Type B pancreatic cell (in vitro differentiated cells): ENCODE measurements at places on chromosomes 1 and 21. TPM values are rescaled to one million over a fixed set of nuclear protein-coding genes. Genes with fewer than 3 reads are reported as not detected.

- DNase-seq = no peak
- no peak within 1 kb of the TSS for H3K27ac ChIP-seq
- no peaks in the 10 kb centered on the region for H3K27me3 ChIP-seq
Measured at GRCh38 chr1:241999026-241999425, at the start of gene MAP1LC3C. Gene MAP1LC3C (minus strand): TSS chr1:241999098. CDS start chr1:241999008, 90 bp downstream.

The SLC19A1 gene
- total RNA-seq = 10.6 and 28.2 TPM in 2 replicates

GRCh38 chr21:15212206-15212605 lies 147.4 kb upstream of the NRIP1 start:
- no peaks in the 10 kb centered on the region for H3K27me3 ChIP-seq
- no peak overlapping the region for H3K27ac ChIP-seq
- no peak overlapping the region for H3K4me3 ChIP-seq
- no peak for DNase-seq
- H3K4me1 ChIP-seq = peaks cover 21% of the 10 kb centered on the region

DNA sequence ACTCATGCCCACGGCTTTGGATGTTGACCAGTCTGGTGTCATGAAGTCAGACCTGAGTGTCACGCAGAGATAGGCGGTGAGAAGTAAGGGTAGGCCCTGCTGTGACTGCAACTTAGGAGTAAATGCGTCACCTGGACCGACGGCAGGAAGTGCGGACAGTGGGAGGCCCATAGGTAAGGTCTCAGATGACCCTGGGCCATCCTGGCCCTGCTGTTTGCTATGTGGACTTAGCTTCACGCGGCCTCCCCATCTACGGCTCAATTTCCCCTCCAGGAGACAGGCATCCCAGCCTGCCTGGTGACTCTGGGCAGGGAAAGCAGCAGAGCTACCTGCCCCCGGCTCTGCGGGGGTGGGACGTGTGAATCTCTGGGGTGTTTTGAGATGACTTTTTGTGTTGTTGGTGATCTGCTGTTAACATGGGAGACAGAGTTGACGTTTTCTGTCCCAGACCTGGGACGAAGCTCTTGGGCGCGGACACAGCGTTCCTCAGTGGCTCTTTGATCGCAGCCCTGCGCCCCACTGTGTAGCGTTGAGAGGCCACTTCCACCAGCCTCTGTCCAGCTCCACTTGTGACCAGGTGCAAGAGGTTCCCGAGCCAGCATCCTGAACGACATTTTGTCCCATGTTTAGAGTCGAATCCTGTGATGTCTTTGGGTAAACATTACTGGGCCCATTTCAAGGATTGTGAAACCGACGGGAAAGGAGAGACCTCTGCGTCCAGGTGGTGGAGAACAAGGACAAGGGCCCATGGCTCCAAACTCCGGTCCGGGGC lies 39.9 kb downstream of the CRYAA start:
- no peaks in the 10 kb centered on the region for H3K36me3 ChIP-seq
- H3K27ac ChIP-seq = no peak overlapping the region
- no peak overlapping the region for H3K4me3 ChIP-seq
- H3K4me1 ChIP-seq = no peaks in the 10 kb centered on the region
- H3K27me3 ChIP-seq = no peaks in the 10 kb centered on the region

The ZBTB8B gene
- total RNA-seq = 0.74 and 1.9 TPM in 2 replicates

DNA sequence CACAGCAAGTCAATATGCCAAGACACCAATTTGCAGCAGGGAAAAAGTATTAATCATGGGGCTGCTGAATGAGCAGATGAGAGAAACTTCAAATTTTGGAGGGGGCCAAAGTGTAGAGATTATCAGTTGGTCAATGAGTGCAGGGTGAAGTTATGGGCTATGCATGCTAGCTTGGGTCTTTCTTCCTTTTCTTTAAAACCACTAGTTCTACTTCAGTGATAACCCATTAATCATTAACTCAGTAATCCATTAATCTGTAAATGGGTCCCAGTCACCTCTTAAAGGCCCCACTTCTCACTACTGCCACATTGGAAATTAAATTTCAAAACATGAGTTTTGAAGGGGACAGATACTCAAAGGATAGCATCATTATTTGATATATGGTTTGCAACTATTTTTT lies 688.6 kb upstream of the ADGRL4 start:
- peaks cover 13% of the 10 kb centered on the region for H3K4me1 ChIP-seq
- no peak overlapping the region for H3K4me3 ChIP-seq
- no peaks in the 10 kb centered on the region for H3K27me3 ChIP-seq
- no peak overlapping the region for H3K27ac ChIP-seq

The DNAJC28 gene
- 2.3 and 3.0 TPM in 2 replicates for total RNA-seq

- H3K4me1 ChIP-seq = peaks cover 17% of the 10 kb centered on the region
- H3K4me3 ChIP-seq = no peak overlapping the region
- no peaks in the 10 kb centered on the region for H3K36me3 ChIP-seq
- H3K27ac ChIP-seq = no peak overlapping the region
Measured at GRCh38 chr1:119878171-119878570, 18.1 kb downstream of the ADAM30 start.

- H3K27ac ChIP-seq = no peak overlapping the region
- H3K36me3 ChIP-seq = no peaks in the 10 kb centered on the region
- H3K4me1 ChIP-seq = peaks cover 14% of the 10 kb centered on the region
- peaks cover 77% of the 10 kb centered on the region for H3K27me3 ChIP-seq
- H3K4me3 ChIP-seq = peak overlapping the region; percentile 78
Measured at GRCh38 chr1:6241887-6242740, 1.9 kb upstream of the HES3 start.

GRCh38 chr1:149906570-149907075 lies 7.3 kb downstream of the BOLA1 start:
- H3K27me3 ChIP-seq = no peaks in the 10 kb centered on the region
- peaks cover 6% of the 10 kb centered on the region for H3K36me3 ChIP-seq
- peaks cover 4% of the 10 kb centered on the region for H3K4me1 ChIP-seq

DNA sequence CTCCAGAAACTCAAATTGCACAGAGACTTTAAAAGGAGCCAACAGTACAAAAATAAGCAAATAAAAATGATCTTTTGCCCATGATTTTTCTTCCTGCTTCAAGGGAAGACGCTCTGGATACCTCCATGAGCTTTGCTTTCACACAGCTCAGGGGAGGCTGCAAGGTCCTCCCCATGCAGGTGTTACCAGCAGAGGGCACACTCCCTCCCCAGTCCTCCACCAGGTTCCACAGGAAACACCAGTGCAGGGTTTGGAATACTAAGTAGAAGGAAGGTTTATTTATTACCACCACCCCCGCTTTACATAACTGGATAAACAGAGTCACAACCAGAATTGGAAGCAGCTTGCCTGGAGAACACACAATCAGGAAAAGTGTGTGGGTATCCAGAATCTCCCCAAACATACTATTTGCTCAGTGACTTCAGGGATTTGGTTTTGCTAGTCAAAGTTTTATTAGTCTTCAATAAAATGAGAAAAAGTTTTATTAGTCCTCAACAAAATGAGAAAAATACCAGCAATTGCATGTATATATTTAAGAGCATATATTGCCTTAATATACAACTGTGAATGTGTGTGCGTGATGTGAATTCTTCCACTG lies 37.3 kb downstream of the HSD3B1 start:
- DNase-seq = no peak
- H3K4me3 ChIP-seq = no peak overlapping the region
- no peaks in the 10 kb centered on the region for H3K27me3 ChIP-seq
- H3K27ac ChIP-seq = no peak overlapping the region
- no peaks in the 10 kb centered on the region for H3K36me3 ChIP-seq
- no peaks in the 10 kb centered on the region for H3K4me1 ChIP-seq

DNA sequence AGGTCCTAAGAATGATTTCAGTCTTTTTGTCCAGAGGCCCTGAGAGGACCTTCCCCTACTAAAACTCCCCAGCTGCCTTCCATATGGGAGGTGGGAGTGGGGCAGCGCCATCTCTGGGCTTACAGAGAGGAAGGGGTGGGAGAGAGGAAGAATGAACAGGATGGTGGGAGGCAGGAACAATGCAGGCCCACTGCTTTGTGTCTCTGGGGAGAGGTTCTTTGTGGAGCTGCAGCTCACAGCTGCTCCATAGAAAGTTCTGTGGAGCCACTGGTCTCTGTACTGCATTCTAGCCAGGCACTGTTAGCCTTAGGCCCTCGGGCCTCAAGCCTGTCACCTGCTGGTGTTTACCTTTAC lies 43.6 kb upstream of the A3GALT2 start:
- peaks cover 79% of the 10 kb centered on the region for H3K4me1 ChIP-seq
- peak overlapping the region; percentile 72 for H3K4me3 ChIP-seq
- peaks cover 4% of the 10 kb centered on the region for H3K36me3 ChIP-seq
- no peaks in the 10 kb centered on the region for H3K27me3 ChIP-seq

The GLUL gene
- 476 and 545 TPM in 2 replicates for total RNA-seq

DNA sequence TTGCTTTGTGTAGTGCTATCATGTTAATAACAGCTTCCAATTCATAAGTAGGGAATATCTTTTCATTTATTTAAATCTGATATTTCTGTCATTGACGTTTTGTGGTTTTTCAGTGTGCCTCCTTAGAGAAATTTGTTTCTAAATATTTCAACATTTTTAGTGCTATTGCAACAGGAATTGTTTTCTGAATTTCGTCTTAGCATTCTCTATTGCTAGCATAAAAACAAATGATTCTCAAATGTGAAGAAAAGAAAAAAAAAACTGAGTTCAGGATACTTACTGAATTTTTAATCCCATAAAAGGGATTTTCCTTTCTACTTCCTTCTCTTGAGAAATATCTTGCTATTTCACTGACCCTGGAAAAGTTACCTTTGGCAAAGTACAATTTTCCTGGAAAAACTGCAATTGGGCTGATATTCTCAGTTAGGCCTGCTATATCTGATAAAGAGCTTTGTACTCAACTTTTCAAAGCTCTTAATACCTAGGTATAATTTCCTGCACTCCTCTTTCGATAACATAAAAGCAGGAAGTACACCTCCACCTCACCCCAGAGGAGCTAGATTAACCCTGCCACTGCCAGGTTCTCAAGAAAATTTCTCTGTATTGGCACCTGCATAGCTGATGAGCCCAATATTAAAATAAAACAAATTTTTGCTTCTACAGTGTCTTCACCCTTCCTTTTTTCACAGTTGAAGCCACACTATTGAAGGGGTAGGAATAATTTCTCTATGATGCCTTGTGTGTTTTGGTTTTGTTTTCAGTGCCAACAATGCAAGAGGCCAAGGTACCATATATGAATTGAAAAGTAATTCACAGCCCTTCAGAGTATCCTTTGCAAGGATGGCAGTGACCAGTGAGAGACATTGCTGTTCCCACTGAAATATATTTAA lies 35.6 kb downstream of the PTPN14 start:
- H3K36me3 ChIP-seq = no peaks in the 10 kb centered on the region
- H3K4me1 ChIP-seq = peaks cover 38% of the 10 kb centered on the region
- H3K4me3 ChIP-seq = peak overlapping the region; percentile 57
- DNase-seq = no peak
- H3K27ac ChIP-seq = peak overlapping the region; percentile 81

- no peak overlapping the region for H3K27ac ChIP-seq
- peaks cover 40% of the 10 kb centered on the region for H3K4me1 ChIP-seq
- H3K4me3 ChIP-seq = peak overlapping the region; percentile 2
- no peaks in the 10 kb centered on the region for H3K36me3 ChIP-seq
- DNase-seq = no peak
Measured at GRCh38 chr1:62725255-62725654, 37.1 kb upstream of the DOCK7 start.

DNA sequence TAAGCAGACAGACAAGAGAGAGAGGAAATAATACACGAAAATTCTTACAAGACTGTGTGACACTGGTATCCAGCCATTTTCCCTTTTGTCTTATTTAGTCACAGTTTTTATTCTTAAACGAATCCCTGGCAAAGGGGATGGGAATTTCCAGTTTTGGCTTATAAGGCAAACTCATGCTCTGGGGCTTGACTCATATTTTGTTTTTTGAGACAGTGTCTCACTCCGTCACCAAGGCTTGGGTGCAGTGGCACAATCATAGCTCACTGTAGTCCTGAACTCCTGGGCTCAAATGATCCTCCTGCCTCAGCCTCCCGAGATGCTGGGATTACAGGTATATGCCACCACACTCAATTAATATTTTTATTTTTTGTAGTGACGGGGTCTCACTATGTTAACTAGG lies 31.9 kb downstream of the PTGER3 start:
- DNase-seq = no peak
- no peaks in the 10 kb centered on the region for H3K4me1 ChIP-seq
- no peak overlapping the region for H3K27ac ChIP-seq
- H3K36me3 ChIP-seq = no peaks in the 10 kb centered on the region
- no peak overlapping the region for H3K4me3 ChIP-seq
- peaks cover 6% of the 10 kb centered on the region for H3K27me3 ChIP-seq

DNA sequence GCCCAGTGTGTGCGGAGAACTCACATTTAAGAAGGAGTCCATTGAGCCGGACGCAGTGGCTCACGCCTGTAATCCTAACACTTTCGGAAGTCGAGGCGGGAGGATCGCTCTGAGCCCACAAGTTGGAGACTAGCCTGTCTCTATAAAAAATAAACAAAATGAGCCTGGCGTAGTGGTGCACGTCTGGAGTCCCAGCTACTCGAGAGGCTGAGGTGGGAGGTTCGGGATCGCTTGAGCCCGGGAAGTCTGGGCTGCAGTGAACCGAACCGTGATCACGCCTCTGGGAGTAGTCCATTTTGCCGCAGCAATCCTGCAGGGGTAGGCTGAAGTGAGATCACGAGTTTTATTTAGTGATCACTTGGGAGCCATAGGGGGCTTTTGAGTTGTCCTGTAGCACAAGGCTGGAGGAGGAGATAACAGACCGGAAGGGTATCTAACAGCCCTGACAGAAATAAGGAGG lies 497 bp upstream of the FUCA1 start:
- peaks cover 4% of the 10 kb centered on the region for H3K36me3 ChIP-seq
- no peak for DNase-seq
- H3K27me3 ChIP-seq = peaks cover 30% of the 10 kb centered on the region
- peaks cover 13% of the 10 kb centered on the region for H3K4me1 ChIP-seq
- H3K4me3 ChIP-seq = peak overlapping the region; percentile 88

DNA sequence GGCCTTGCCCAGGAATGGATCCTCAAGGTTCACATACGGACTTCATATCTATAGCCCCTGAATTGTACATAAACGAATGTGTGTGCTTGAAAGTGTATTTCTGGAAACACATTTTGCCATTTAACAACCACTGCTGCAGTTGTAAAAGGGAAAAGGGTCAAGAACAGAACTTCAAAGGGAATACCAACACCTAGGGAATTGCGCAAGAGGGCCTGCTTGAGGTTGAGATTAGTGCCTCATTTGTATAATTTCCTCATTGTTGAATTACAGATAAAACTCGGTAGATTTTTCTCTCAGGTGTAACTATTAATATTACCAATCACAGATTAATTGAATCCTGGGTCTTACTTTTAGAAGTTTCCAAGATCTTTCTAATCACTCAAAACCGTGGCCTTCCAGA lies 6.1 kb downstream of the NCF2 start:
- H3K27ac ChIP-seq = no peak overlapping the region
- no peaks in the 10 kb centered on the region for H3K27me3 ChIP-seq
- no peak overlapping the region for H3K4me3 ChIP-seq
- no peak for DNase-seq
- H3K36me3 ChIP-seq = no peaks in the 10 kb centered on the region

- DNase-seq = no peak
- H3K4me1 ChIP-seq = peaks cover 8% of the 10 kb centered on the region
- peaks cover 7% of the 10 kb centered on the region for H3K27me3 ChIP-seq
- H3K4me3 ChIP-seq = no peak overlapping the region
Measured at GRCh38 chr1:53595906-53596305, 136.7 kb downstream of the DMRTB1 start.

DNA sequence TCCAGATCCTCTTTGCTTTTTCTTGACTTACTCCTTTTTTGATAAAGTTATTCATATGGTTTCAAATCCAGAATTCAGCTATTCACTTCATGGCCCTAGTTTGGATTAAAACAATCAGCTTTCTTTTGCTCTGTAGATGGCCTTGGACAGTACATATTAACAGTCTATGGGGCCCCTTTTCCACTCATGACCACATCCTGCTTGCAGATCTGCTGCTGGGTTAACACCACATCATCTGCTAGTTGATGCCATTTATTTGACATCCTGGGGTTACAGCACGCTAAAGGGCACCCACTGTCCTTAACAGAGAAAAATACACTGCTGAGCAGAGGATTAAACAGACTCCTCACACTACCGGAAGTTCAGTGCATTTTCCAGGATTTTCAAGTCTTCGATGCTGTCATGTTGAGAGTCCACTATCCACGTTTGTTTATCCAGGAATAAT lies 941 bp upstream of the IFI16 start:
- H3K27me3 ChIP-seq = peaks cover 15% of the 10 kb centered on the region
- no peak overlapping the region for H3K4me3 ChIP-seq
- H3K27ac ChIP-seq = no peak overlapping the region
- H3K4me1 ChIP-seq = peaks cover 20% of the 10 kb centered on the region
